HL-60 (cell line): ENCODE measurements at places on chromosomes 1 and 21.
A peak's percentile ranks its signal among the peaks of the same experiment; 100 is the strongest.

- DNase-seq, result no peak
Measured at GRCh38 chr21:46011267-46011967, 29.8 kb downstream of the COL6A1 start.

GRCh38 chr1:206705191-206705590 lies 20.5 kb downstream of the MAPKAPK2 start:
- no peak for DNase-seq

- no peak for DNase-seq
Measured at GRCh38 chr1:209454340-209454994, 129.0 kb upstream of the CAMK1G start.

DNA sequence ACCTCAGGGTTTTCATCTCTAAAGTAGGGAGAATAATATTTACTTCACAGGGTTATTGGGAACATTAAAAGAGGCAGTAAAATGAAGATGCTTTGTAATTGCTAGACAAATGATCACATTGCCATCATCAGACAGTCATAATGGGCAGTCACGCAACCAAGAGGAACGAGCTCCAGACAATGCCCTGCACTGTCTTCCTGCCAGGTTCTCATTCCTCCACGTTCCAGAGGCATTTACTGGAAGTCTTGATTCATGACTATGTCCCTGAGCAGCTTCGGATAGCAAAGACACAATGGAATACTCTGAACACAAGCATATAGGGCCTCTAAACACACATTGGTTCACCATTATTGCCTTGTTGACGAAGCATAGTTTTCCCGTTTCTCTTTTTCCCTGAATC lies 389.7 kb downstream of the NTNG1 start:
- no peak for DNase-seq

DNA sequence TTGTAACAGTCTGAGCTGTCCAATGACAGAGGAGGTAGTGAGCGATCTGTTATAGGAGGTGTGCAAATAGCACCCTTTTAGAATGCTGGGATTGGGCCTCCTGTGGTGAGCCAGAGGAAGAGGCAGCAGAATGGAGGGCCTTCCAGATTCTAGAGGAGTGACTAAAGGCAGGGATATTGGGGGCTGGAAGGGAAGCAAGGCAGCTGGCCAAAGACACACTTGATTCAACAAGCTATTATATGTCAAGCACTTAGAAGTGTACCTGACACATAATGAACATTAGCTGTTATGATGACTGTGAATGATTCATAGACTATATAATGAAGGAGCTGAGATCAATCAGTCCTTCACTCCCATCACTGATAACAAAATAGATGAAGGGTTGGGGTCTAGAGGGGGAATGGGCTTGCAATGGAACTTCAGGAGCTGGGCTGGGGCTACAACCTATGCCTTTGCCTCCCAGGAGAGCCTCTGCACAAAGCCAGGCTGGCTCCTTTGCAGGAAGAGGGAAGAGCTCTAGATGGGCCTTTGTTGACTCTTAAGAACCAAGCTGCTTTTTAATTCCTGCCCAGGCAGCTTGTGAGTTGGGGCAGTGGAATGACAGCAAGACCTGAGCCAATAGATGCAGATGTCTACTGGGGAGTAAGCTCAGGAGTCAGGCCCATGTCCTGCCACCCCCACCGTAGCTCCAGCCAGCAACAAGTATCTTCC lies 2.3 kb upstream of the MKNK1 start:
- no peak for DNase-seq

DNA sequence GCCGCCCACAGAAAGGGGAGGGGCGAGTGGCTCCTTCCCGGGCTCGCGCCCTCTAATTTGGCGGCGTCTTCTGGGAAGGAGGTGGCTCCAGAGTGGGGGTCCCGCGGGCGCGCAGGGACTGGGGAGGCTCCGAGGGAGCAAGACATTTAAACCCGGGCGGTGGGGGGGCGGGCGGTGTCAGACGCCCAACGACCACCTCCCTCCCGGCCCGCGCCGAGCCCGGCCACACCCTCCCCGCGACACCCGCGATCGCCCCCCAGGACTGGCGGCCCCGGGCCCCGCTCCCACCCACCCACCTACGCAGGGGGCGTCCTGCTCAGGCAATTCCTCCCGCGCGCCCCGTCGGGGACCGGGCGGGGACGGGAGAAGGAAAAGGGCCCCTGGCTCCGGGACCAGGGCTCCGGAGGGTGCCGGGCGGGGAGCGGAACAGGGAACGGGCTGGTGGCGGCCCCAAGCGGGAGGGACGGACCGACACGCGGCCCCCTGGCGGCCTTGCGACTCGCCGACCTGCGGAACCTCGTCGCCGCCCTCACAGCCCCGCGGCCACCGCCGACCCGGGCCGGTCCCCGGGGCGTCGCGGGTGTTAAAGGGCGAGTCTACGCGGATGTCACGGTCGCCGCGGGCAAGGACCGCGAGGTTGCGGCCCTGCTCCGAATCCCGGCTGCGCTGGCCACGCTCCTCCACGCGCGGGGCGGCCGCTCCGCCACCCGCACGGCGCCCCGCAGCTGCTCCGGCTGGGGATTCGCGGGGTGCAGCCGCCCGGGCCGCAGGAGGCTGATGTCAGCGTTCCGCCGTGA lies 94.0 kb upstream of the FMN2 start:
- no peak for DNase-seq

GRCh38 chr1:109912873-109913272 lies 2.2 kb downstream of the CSF1 start:
- DNase-seq, result no peak

DNA sequence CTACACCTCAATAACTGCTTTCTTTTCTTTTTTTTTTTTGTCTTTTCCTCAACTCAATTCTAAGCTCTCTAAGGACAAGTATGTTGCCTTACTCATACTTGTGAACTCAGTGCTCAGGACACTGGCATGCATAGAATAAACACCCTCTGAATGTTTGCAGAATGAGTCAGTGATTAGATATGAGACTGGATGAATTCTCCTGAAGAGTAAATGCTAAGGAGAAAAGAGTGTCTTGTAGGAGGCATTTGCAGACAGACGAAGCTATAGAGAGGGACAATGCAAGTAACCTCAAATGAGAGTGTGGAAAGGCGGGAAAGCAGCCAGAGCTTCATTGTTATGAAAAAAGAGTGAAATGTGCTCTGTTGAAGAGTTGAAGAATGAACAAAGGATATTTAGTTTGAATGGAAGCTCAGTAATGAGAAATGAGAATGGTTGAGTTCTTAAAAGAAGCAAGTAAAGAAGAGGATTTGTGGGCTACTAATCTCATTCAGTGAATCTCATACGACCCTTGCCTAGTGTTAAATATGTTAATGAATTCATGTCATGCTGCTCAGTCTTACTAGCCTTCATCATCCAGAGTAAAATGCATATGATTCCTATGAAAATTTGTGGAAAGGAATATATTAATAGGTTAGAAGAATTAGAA lies 166.1 kb upstream of the DPYD start:
- DNase-seq, result no peak

GRCh38 chr1:208231881-208232661 lies 12.1 kb downstream of the PLXNA2 start:
- DNase-seq, result no peak

- no peak for DNase-seq
Measured at GRCh38 chr1:167634435-167634834, 4.4 kb downstream of the RCSD1 start.

GRCh38 chr1:13763991-13764390 lies 64.0 kb downstream of the PRDM2 start:
- no peak for DNase-seq

GRCh38 chr1:152786077-152786476 lies at the start of gene LCE1E:
Gene LCE1E, plus strand, starts transcription at chr1:152786257. Its CDS starts 1,043 bp downstream, at chr1:152787300.
- DNase-seq, result no peak

GRCh38 chr1:240149484-240150094 lies 57.9 kb downstream of the FMN2 start:
- DNase-seq, result peak; percentile 7

DNA sequence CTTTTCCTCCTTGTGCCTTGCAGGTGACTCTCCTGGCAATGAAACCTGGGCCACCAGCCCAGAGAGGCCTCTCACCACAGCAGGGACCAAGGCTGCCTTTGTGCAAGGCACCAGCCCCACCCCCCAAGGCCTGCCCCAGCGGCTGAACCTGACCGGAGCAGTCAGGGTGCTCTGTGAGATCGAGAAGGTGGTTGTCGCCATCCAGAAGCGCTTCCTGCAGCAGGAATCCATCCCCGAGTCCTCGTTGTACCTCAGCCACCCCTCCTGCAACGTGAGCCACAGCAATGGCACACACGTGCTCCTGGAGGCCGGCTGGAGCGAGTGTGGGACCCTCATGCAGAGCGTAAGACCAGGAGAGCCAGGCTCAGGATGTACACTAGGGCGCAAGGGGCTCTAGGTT lies 51.7 kb downstream of the UMODL1 start:
- DNase-seq, result no peak

DNA sequence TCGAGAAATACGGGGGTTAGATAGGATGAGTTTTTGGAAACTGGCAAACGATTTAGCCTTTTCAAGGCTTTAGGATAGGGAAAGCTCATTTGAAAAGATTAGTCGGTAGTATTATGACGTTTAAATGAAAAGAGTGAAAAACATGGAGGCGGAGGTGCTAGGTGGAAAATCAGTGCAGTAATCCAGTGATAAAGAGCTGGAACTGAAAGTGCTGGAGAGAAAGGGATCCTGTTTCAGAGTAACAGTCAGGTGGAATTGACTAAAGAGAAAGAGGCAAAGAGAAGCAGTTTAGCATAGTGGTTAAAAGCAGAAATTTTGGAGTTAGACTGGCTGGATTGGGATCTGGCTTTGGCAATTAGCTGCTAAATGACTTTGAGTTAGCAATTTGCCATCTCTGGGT lies 945 bp downstream of the WDR3 start:
- no peak for DNase-seq

DNA sequence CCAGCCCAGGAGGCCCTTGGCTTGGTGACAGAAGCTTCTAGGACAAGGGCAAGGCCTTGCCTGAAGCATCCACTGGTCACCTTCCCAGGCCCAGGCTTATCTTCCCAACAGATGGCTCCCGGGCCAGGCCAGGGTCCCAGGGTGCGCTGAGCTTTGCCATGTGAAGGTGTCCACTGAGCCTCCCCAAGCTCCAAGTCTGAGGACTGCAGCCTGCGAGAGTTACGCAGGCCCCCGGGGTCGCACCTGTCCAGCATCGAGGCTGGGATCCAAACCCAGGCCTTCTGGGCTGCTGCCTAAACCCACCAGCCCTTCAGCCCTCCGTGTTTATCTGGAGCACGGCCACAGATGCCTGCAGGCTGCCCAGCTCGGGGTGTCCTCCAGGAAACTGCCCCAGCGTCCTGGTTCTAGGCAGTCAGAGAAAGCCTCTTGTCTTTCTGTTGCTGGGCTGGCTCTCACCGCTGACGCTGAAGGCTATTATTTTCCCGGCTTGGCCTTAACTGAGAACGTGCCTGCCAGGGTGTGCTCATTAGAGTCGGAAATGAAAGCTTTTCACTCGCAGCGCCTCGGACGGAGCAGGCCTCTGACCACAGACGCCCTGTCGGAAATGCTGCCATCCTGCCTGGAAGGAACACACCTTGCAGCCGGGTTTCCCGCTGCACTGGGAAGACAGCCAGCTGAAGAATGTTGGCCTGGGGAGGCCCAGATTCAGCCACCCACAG lies 71.4 kb downstream of the MEGF6 start:
- no peak for DNase-seq

DNA sequence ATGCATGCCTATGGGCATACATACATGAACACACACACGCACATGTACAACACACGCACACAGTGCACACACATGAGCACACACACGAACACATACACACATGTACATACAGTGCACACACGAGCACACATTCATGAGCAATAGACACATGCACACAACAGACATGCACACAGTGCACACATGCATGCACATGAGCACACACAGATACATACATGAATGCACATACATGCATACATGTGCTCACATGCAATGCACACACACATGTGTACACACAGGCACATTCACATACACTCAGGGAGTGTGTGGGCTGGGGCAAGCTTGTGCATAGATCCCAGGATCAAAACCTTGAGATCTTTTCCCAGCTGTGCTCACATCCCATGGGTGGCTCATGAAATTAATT lies 18.9 kb downstream of the CRYAA start:
- no peak for DNase-seq

DNA sequence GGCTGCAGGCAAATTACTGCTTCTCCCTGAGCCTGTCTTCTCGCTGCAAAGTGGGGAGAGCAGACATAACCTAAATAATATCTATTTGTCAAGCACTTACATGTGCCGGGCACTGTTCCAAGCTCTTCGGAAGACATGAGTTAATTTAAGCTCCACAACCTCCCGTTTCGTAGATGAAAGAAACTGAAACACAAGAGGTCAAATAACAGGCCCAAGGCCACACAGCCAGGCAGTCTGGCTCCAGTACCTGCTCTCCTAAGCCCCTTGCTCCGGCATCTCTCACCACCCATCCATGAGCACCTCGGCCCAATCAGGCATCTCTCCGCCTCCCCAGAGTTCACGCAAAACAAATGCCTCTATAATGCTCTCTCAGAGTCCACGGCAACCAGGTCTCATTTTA lies 65.4 kb downstream of the TAS1R2 start:
- no peak for DNase-seq

DNA sequence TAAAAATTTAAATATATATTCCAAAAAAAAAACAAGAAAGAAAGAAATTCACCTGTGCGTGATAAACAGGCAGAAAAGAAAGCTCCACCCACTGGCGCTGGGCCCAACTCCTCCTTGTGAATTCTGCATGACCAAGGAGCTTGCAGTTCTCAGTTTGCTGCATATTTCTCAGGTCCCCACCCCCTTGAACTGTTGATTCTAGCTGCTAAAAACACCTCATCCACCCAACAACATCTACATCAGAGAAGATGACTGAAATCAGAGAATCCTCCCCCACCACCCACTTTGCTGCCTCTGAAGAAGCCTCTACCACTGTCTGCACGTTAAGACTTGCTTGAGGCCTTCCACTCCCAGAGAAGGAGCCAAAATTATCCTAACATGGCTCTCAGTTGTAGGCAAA lies 104.8 kb downstream of the RGS2 start:
- DNase-seq, result no peak

- DNase-seq, result no peak
Measured at GRCh38 chr1:119011706-119012105, 23.6 kb upstream of the TBX15 start.

DNA sequence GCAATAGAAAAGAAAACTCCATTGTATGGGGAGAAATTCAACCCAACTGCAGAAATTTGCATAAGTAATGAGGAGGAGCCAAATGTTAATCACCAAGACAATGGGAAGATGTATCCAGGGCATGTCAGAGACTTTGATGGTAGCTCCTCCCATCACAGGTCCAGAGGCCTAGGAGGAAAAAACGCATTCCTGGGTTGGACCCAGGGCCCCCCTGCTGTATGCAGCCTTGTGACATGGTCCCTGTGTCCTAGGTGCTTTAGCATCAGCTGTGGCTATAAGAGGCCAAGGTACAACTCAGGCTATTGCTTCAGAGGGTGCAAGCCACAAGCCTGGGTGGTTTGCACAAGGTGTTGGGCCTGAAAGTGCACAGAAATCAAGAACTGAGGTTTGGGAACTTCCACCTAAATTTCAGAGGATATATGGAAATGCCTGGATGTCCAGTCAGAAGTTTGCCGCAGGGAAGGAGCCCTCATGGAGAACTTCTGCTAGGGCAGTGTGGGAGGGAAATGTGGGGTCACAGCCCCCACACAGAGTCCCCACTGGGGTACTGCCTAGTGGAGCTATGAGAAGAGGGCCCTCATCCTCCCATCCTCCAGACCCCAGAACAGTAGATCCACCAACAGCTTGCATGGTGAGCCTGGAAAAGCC lies 162.3 kb downstream of the TGFB2 start:
- no peak for DNase-seq
